ENCODE measurements at places on chromosomes 11 and 22.

GRCh38 chr22:24985826-24986214 is 33.3 kb downstream of the KIAA1671 start:
- DNase-seq: no peak

DNA sequence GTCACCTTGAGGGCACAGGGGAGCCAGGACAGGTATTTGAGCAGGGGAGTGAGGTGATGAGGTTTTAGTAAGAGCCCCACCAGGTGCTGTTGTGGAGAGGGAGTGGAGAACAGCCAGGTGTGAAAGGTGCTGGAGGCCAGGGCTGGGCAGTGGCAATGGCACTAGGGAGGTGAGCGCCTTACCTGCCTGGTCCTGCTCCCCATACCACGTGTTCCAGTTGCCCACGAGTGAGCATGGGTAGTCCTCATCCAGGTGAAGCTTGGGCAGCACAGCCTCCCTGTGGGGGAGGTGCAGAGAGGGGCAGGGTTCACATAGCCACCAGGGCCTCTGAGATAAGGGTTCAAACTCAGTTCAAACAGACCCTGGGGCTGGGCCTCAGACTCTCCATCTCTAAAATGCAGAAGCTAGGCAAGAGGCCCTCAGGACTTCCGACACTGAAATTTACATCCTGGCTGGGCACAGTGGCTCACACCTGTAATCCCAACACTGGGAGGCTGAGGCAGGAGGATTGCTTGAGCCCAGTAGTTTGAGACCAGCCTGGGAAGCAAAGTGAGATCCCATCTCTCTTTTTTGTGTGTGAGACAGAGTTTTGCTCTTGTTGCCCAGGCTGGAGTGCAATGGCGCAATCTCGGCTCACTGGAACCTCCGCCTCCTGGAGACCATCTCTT is 11.8 kb downstream of the NIPSNAP1 start:
- no peak for DNase-seq

- no peak for DNase-seq
Observed at GRCh38 chr11:45880772-45881570, 4.5 kb upstream of the MAPK8IP1 start.

- no peak for DNase-seq
Observed at GRCh38 chr22:49462795-49463194, 364.9 kb downstream of the BRD1 start.

DNA sequence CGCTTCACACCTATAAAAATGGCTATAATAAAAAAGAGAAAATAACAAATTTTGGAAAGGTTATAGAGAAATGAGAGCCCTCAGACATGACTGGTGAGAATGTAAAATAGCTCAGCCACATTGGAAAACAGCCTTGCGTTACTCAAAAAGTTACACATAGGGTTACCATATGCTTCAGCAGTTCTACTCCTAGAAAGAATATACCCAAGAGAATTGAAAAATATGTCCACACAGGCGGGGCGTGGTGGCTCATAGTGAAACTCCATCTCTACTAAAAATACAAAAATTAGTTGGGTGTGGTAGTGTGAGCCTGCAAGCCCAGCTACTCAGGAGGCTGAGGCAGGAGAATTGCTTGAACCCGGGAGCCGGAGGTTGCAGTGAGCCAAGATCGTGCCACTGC is 7.6 kb upstream of the JHY start:
- no peak for DNase-seq

- DNase-seq: no peak
Observed at GRCh38 chr22:36923131-36923788, 9.8 kb downstream of the CSF2RB start.

- no peak for DNase-seq
Observed at GRCh38 chr11:58600510-58600909, 21.6 kb downstream of the ZFP91 start.

DNA sequence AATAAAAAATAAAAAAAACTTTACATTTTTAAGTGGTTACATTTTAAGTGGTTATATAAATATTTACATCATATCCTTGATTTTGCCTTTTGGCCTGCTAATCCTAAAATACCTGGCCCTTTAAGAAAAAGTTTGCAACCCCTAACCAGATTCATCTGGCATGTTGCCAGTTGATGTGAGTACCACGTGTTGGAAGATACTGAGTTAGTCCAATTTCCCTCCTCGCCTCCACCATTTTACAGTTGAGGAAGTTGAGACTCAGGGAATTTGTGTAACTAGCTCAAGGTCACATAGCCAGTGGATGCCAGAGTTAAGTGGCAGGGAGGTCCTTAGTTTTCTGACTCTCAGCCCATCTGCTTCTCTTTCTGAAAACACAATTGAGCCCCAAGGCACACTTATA is 5.1 kb downstream of the ELF5 start:
- DNase-seq: no peak

DNA sequence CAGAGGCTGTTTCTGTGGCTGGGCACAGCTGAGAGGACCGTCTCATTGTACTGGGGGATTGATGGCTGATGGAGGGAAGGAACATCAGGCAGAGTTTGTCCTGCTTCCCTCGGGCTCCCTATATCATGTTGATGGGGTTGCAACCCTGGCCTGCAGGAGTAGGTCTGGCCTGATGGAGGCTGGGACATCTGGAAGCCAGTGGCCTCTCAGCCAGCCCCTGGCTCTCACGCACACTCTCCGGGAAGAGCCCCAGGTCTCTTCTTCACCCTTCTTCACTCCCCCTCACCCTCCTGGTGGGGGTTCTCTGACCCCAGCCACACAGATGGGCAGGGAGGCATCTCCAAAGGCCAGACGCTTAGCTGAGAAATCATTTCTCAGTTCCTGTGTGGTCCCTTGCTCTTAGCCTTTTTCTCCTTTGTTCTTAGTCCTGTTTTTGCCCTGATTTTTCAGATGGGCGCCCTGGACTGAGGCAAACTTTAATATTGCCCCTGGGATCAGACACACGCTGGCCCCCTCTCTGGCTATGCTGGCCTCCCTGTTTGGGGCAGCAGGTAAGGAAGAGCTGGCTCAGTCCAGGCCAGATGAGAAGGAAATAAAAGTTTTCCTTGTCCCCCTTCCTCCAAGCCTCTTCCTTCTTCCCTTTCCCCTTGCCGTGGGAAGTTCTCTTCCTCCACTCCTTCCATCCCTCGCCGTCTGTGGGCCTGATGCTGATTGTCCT is 13.9 kb upstream of the ANO1 start:
- DNase-seq: no peak

DNA sequence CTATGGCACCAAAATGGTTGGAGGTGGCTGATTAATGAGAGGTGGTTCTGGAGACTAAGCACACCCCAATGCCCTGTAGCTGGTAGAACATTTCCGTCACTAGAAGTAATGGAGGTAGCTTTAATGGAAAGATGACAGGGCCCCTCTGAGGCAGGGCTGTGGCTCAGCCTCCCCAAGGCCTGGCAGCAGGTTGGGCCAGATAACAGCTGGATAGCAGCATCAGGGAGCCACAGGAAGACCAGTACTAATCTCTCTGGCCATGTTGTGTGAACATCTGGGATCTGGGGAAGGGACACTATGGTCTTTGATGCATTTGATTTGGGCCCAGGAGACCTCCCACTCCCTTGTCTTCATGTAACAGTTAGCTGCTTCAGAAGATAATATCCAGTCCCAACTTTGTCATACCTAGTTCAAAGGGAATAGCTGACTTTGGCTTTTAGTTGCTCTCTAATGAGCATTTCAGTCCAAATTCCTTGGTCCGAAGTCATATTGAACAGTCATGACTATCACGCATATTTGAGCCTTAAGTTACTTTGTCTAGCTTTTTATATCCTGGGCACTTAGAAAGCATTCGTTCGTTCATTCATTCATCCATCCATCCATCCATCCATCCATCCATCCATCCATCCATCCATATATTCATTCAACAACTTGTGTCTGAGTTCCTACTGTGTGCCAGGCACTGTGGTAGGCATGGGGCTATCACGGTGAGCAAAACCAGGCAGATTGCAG is 53.0 kb upstream of the LMO2 start:
- DNase-seq: no peak

DNA sequence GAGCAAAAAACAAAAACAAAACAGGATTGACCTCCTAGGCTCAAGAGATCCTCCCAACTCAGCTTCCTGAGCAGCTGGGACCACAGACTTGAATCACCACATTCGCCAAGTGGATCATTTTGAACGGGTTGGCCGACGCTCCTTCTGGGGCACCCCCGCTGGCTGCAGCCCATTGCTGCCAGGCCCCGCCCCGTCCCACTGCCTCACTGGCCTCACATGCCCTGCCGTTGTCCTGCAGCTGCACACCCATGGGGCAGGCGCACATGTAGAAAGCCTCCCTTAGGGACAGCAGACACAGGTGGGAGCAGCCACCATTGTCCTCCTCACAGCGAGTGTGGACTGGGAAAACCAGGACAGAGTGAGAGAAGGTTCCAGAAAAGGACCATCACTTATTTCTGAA is 154.5 kb downstream of the CRYBB2 start:
- no peak for DNase-seq

Measured in NCI-H510A treated with DMSO at 0.1 percent for 48 hours (cell line).